ENCODE measurements at places on chromosomes 6 and 20. TPM values are rescaled to one million over a fixed set of nuclear protein-coding genes. Genes with fewer than 3 reads are reported as not detected.

The DLL1 gene
- 2.1 TPM for total RNA-seq

The CYP39A1 gene
- total RNA-seq: 5.2 TPM

The BEND6 gene
- 2.1 TPM for total RNA-seq

The MUCL3 gene
- total RNA-seq: 0.17 TPM

The RPS10 gene
- 755 TPM for total RNA-seq

The ABHD16B gene
- not detected for total RNA-seq

The COL9A3 gene
- total RNA-seq: 0.35 TPM

The XRN2 gene
- 135 TPM for total RNA-seq

The NT5E gene
- 39.3 TPM for total RNA-seq

The PDE10A gene
- total RNA-seq: 52.1 TPM

GRCh38 chr6:36131511-36132245 is 1.4 kb downstream of the MAPK13 start:
- peak; percentile 45 for DNase-seq

DNA sequence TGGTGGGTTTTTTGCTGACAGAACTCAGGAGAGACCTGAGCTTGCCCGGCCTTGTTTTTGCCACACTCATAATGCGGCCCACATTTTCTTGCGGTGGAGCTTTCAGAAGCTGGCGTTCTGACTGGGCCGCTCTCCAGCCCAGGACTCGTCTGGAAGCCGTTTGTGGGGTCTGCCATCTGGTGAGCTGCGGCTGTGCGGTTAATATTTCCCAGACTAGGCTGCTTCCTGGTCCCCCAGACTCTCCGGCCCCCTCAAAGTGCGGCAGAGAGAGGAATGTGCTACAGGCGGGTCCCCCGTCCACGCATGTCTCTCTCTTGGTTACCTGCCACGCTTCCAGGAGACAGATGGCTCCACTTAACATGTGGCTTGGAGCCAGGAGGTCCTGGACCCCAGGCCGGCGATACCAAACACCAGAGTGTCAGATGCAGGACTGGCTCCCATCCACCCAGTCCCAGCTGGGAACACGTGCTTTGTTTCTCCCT is 128.9 kb upstream of the PMEPA1 start:
- DNase-seq: no peak

DNA sequence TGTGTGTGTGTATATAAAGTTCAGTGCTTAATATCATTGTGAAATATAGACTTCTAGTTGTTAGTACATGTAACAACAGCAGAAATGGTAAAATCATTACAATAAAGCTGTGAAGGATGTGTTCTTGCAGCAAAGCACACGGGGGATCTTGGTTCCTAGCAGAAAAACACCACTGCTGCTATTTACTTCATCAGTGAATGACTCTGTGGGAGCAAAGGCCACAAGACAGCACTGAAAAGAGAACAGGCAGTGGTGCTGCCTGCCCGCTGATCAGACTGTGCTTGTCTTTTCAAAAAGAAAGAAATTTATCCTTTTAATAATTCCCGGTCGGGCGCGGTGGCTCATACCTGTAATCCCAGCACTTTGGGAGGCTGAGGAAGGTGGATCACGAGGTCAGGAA is 689.9 kb upstream of the CITED2 start:
- DNase-seq: peak; percentile 58

- DNase-seq: no peak
Observed at GRCh38 chr6:23731609-23732008, 394.4 kb upstream of the NRSN1 start.

DNA sequence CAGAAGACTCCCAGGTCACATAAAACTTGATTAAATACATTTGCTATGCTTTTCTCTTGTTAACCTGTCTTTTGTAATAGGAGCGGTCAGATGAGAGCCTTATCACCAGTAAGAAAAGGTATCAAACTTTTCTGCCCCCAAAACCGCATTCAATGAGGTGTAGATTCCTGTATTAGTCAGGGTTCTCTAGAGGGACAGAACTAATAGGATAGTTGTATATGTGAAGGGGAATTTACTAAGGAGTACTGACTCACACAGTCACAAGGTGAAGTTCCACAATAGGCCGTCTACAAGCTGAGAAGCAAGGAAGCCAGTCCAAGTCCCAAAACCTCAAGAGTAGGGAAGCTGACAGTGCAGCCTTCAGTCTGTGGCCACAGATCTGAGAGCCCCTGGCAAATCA is 32.7 kb downstream of the PTPRK start:
- peak; percentile 93 for DNase-seq

DNA sequence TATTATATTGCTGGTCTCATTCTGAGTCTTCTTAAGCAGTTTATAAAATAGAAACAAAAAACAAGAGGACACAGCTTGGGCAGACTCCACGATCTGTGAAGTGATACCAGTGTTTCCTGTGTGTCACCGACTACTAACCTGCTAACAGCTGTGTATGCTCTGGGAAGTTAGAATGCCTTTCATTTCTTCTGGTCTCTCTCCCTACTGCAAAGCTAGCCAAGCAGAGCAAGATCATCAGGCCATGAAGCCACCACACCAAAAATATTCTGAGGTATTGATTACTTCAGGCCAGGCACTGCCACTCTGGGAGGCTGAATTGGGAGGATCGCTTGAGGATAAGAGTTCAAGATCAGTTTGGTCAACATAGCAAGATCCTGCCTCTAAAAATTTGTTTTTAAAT is 46.9 kb upstream of the SMIM29 start:
- peak; percentile 79 for DNase-seq

GRCh38 chr6:11538052-11538818 is 686 bp downstream of the TMEM170B start:
- no peak for DNase-seq

DNA sequence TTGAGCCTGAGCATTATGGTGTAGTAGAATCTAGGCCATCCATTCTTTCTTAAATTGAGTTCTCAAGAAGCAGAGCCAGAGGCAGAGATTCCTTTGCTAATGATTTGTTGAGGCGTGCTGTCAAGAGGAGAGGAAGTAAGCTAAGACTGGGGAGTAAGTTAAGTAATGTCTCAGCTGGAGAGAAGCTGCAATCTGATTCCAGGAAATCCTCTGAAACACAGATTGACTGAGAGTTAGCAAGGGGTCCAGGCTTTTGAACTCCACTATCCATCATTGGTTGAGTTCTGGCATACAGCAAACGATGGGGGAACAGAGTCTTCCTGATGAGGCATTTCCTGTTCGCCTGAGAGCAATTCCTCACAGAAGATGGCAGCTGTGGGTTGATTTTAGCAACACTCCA is 207.4 kb upstream of the RAB32 start:
- DNase-seq: no peak

GRCh38 chr6:45854149-45854742 is 161.4 kb downstream of the CLIC5 start:
- DNase-seq: no peak

GRCh38 chr6:57252975-57253374 is 30.9 kb upstream of the RAB23 start:
- peak; percentile 30 for DNase-seq

DNA sequence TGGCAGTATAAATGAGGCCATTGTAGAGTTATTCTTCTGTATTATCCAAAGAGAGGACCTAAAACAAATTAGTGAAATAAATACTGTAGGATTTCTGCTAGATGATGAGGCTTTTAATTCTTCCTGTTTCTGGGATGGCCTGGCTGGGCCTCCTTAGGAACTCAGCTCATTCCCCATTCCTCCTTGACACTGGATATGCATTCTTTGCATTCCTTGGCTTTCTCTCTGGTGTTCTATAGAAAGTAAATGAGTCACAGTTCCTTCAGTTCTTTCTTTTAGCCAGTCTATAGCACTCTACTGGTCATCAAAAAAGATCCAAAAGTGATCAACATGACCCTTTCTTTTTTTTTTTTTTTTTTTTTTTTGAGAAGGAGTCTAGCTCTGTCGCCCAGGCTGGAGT is 8.6 kb downstream of the OR10C1 start:
- no peak for DNase-seq

DNA sequence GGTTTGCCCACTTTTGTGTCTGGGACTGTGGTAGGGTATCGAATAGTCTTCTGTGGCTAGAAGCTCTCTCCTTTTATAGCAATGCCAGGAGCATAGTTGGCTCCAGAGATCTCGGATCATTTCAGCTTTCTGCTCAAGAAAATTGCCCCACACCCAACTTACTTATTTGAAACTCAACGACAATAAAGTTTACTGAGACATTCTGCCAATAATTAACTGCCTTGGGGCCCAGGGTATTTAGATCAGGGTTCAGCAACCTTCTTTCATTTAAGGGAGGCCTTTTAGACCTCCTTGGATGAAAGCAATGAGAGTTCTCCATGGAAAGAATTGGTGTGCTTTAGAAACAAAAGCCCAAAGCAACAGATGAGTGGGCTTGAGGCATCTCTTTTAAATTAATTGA is 53.8 kb upstream of the GMPR start:
- peak; percentile 79 for DNase-seq

GRCh38 chr6:118535176-118535844 is 12.8 kb upstream of the PLN start:
- no peak for DNase-seq

GRCh38 chr6:11174242-11174611 is 58.2 kb downstream of the NEDD9 start:
- no peak for DNase-seq

DNA sequence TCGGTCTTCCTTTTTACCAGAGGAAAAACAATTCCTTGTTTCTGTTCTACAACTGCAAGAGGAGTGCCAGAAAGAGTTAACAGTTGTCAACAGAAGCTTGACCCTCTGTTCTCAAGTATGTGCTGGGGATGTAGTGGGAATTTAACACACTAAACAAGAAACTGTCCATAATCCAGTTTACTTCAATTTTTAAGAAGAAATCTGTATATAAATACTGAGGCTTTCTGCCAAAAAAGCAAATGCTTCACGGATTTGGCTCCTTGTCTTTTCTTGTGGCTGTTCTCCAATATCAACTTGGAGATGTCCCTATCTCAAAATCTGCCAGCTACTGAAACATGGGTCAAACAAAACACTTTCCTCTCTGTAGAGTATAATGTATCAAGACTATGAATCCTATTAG is 26.8 kb downstream of the REV3L start:
- DNase-seq: no peak

DNA sequence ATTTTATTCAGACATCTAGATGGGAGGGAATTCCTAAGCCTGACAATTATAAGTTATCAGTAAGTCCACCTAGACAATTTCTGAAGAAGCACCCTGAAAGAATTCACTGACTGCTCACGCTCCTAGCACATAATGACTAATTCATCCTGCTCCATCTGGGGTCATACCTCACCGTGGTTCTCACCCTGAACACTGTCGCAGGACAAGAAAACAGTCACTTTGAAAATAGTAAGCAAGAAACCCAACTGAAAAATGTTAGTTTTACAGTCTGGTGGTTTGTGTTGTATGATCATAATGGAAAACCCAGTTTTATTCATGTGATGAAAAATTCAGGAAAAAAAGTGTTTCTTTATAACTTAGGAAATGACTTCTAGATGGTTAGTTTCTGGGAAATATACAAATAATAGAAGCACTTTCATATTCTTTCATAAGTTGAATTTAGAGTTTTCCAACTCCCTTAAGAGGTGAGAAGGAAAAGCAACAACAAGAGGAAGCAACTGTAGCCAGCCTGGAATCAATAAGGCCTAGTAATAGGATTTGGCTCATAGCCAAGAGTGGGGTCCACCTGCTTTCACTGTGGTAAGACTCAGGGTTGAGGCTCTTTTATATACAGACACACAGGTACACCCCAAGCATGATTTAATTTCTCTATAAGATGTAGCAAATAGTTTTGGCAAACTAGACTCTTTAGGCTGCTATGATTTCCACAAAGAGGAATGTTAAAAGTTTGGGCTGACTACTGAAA is 94.1 kb downstream of the HIVEP2 start:
- peak; percentile 74 for DNase-seq

- no peak for DNase-seq
Observed at GRCh38 chr6:155614606-155615005, 159.0 kb upstream of the NOX3 start.

DNA sequence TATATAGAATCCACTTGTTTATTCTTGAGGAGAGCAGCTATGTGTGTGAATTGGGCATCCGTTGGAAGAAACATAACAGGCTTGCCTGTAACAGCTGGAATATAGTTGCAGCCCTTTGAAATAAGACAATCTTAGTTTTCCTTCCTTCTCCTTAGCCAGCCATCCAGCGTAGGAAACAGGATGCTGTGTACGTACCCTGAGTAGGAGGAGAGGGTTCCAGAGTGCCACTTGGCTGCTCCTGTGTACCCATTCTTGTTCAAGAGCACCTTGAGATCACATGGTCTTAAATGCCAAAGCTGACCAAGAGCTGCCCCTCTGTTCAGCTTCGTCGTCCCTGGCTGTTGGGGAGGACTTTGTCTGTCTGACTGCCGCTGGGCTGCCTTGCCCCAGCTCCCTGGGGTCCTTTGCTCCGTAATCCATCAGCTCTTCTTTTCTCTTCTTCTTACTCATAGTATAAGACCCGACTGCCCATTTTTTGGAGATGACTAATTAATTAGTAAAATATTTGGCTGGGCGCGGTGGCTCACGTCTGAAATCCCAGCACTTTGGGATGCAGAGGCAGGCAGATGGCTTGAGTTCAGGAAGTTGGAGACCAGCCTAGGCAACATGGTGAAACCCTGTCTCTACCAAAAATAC is 49.0 kb downstream of the RREB1 start:
- no peak for DNase-seq

- DNase-seq: no peak
Observed at GRCh38 chr6:35662999-35663398, 25.7 kb downstream of the FKBP5 start.

- peak; percentile 57 for DNase-seq
Observed at GRCh38 chr20:22394583-22394982, 189.8 kb downstream of the FOXA2 start.

DNA sequence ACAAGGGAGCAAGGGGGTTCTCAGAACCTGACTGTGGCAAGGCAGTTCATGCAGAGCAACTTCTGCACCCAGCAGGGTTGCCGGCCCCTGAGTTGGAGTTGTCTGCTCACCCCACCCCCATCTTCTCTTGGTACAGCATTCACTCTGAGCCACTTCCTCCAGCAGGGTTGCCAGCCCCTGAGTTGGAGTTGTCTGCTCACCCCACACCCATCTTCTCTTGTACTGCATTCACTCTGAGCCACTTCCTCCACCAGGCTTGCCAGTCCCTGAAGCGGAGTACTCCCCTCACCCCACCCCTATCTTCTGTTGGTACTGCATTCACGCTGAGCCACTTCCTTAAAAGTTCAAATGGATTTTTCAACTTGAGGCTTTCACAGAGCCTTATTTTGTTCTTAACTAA is 79.7 kb upstream of the SYNDIG1 start:
- no peak for DNase-seq

GRCh38 chr6:11318835-11319813 is 86.7 kb upstream of the NEDD9 start:
- no peak for DNase-seq

DNA sequence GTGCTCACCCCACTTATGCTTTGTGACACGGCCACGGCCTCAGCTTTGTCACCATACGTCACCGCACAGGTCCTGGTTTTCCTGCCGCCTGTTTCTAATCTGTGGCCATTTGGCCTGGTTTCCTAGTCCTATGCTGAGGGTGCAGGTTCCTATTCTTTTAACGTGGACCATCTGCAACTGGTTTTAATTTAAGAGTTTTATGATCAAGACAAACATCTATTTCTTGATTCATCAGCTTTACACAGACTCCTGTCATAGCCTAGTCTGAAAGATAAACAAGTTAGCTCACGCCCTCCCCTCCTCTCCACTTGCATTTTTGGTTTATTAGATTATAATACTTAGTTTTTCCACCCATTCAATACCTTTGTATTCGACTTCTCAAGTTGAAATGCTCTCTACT is 97.5 kb upstream of the RPS6KA2 start:
- no peak for DNase-seq

- no peak for DNase-seq
Observed at GRCh38 chr6:51387907-51388306, 569.2 kb downstream of the TFAP2B start.

GRCh38 chr20:44811150-44811685 is 872 bp upstream of the RIMS4 start:
- no peak for DNase-seq

- DNase-seq: no peak
Observed at GRCh38 chr6:4309540-4309939, 174.2 kb upstream of the ECI2 start.
